ENCODE measurements at places on chromosomes 2 and 18. TPM values are rescaled to one million over a fixed set of nuclear protein-coding genes. Genes with fewer than 3 reads are reported as not detected.
A peak's percentile ranks its signal among the peaks of the same experiment; 100 is the strongest.

The HDAC4 gene
- 4.0 TPM for polyA plus RNA-seq

The POTEI gene
- polyA plus RNA-seq = 1.3 TPM

The SCLY gene
- 23.9 TPM for polyA plus RNA-seq

The TACR1 gene
- not detected for polyA plus RNA-seq

The L3MBTL4 gene
- polyA plus RNA-seq = not detected

The CHRNG gene
- polyA plus RNA-seq = not detected

The RNF144A gene
- 7.0 TPM for polyA plus RNA-seq

The HDHD2 gene
- 15.9 TPM for polyA plus RNA-seq

The TANC1 gene
- polyA plus RNA-seq = 0.03 TPM

The ARHGAP25 gene
- polyA plus RNA-seq = 7.7 TPM

- peak; percentile 70 for DNase-seq
These were observed 14.5 kb upstream of the ASPRV1 start for GRCh38 chr2:69975853-69976462.

- no peak for DNase-seq
These were observed 8.8 kb upstream of the PRLH start for GRCh38 chr2:237557633-237558015.

DNA sequence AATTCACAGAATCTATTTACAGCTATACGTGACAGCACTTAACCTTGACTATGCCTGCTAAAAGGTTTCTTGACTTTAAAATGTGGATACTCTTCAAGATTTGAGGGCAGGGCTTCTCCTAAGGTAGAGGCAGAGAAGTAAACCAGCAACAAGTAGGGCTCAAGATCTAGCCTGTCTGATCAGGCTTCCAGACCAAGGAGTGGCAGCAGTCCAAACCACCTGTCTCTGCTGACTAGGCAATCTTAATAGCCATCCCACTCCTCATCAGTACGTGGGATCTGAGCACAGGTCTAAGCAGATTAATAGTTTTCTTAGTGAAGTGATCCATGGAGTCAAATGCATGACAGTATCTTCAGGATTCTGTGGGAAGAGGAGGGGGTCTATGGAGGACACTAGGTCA lies 100.4 kb downstream of the GPD2 start:
- DNase-seq = no peak

GRCh38 chr2:650343-651310 lies 26.6 kb downstream of the TMEM18 start:
- no peak for DNase-seq

DNA sequence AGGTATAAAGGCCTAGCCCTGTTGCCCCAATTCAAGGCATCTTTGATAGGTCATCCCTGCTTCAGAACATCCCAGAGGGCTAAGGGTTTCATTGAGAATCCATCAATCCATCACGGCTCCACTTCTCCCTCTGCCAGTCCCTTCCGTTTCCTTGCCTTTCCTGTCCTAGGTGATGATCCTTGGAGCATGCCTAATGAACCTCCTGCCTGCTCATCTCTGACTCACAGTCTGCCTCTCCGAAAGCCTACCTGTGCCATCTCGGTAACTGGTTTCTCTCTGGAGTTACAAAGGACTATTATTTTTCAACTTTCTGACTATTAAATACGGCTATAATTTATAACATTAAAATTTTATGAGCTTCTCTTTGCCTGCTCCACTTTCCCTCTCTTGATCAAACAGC lies 36.7 kb upstream of the OSBPL6 start:
- no peak for DNase-seq

DNA sequence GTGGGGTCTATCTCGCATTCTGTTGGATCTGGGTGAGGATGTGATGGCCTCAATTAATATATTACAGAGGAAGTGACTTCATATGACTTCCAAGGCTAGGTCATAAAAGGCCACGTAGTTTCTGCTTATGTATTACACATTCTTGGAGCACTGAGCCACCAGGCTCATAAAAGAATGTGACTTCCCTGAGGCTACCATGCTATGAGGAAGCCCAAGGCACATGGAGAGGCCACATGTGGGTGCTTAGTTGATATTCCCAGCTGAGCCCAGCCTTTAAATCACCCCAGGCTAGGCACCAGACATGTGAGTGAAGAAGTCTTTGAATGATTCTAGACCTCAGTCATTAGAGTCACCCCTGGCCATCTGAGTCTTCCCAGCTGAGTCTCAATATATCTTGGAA lies 13.3 kb upstream of the REEP1 start:
- no peak for DNase-seq

- no peak for DNase-seq
These were observed 74.0 kb downstream of the NRXN1 start for GRCh38 chr2:50957896-50958295.

DNA sequence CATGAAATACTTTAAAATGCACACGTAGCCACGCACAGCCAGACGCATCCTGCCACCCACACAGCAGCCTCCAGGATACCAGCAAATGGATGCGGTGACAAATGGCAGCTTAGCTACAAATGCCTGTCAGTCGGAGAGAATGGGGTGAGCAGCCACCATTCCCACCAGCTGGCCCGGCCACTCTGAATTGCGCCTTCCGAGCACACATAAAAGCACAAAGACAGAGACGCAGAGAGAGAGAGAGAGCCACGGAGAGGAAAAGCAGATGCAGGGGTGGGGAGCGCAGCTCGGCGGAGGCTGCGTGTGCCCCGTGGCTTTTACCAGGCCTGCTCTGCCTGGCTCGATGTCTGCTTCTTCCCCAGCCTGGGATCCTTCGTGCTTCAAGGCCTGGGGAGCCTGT lies 4.1 kb downstream of the INHBB start:
- DNase-seq = no peak

DNA sequence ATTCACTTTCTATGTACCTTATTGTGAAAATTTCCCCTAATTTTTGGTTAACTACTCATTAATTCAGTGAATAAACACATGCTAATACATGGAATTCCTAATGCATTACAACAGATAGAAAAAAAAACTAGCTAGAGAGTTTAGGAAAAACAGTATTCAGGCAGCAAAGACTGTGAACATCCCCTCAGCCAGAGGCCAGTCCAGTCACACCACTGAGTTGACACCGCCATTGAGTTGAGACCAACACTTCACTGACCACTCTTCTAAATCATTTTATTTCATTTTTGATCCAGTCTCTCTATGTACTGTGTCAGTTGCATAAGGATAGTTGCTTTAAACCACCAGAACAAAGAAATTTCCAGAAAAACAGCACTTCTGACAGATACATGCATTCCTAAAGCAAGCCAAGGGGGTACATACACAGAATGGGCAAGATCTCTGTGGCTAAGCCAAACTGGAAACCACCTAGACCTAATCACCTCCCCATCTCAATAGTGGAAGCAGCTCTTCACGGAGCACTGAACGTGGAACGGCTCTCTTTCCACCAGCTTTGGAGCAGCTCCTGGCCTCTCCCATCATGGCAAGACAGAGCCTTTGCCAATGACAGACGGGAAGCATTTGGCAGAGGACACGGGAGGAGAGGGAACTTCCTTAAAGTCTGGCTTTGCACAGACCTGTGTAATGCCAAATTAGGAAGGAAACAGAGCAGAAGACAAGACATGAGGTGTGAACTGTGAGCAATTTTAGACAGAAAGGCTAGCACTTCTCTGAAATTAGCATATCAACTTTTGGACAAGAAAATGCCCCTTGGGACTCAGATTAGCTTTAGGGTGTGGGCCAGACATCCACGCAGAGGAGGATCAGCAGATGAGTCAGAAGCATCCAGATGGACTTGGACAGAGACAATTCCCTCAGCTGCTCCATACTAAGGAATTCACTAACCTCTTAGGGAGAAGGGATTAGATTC lies 36.4 kb downstream of the CACNB4 start:
- no peak for DNase-seq

GRCh38 chr2:206792645-206793044 lies 27.2 kb downstream of the FASTKD2 start:
- no peak for DNase-seq

DNA sequence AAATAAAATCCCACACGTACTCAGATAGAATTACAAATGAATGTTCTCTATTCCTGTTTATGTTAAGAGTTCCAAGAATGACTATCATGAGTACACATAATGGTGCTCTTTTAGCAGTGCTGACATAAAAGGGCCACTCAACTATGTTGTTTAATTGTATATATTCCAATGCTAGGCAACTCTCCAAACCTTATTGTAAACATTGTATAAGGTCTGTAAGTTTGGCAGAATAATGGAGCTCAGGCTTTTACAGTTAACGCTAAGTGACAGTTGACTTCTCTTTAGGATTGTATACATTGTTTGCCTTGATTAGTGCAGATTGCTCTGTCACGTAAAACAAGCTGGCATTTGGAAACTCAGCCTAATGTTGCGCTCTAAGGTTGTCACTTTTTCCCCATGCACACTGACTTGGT lies 20.8 kb downstream of the RBMS1 start:
- DNase-seq = no peak

- DNase-seq = no peak
These were observed 141.4 kb downstream of the BCL2 start for GRCh38 chr18:63177919-63178821.

GRCh38 chr18:12015416-12016062 lies 34.2 kb downstream of the IMPA2 start:
- no peak for DNase-seq

DNA sequence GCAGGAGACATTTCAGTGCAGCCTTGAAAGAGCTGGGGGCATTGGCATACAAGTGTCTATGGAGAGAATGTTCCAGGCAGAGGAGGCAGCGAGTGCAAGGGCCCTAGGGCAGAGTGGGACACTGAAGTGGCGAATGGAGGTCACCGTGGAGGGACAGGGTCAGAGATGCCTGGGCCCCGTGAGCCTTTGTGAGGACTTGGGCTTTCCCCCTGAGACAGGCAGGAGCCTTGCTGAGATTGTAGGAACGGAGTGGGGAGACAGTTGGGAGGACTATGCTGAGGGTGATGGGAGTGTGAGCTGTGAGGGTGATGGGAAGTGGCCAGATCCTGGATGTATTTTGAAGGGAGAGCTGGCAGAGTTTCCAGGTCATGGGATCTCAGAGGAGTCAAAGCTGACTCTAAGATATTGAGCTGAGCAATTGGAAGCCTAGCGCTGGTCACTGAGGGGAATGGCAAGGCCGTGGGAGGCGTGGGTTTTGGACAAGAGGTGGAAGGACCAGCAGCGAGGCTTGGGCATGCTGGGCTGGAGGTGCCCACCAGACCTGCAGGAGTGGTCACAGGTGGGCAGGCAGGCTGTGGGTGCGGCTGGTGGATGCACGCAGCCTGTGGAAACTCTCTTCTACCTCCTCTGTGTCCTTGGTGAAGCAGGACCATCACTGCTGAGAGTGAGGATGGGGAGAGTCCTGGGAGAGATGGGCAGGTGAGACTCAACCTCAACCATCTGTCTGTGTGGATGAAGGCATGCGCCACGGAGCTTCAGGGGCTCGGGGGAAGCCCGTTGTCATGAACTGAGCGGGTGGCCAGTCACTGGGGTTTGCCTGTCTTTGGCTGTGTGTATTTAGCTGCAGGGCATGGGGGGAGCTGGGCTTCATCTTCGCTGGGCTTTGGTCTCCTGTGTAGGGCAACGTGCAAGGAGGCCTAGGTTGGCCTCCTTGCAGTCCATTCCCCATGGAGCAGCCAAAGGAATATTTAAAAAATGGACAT lies 241.2 kb upstream of the HS6ST1 start:
- DNase-seq = no peak

GRCh38 chr18:31371989-31372388 lies 4.6 kb upstream of the DSG4 start:
- DNase-seq = no peak

DNA sequence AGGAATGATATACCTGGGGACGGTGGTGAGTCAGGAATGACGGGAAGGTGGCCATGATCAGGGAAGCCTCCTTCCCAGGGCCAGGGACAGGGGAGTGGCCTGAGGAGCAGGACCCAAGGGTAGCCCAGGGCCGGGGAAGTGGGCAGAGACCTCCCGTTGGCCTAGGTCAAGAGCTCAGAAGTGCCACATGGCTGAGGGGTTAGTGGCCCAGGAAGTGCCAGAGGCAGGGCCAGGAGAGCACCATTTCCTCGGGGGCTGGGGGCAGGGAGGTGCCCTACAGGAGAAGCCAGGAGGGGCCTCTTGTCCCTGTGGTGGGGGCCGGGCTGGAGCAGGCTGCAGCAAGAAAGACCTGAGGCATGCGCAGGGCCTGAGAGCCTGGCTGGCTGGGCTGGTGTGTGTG lies 152.3 kb upstream of the ZSWIM2 start:
- DNase-seq = no peak

DNA sequence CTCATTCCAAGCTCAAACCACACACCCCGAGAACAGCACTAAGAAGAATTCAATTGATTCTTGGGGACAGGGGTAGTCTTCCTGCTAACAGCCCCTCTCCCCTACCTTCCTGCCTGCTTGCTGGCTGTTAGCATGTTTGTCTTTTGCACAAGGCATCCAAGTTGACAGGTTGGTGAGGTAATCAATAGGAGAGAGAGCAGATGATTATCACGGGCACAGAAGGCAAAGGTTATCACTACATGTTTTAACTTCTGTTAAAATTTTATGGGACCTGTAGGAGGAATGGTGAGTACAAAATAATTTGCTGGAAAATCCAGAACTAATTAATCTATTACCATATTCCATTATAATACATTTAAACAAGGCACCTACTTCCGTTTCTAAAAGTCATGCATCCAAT lies 442.1 kb upstream of the TCF4 start:
- no peak for DNase-seq

GRCh38 chr2:105104208-105104731 lies 66.4 kb downstream of the MRPS9 start:
- DNase-seq = no peak

GRCh38 chr18:49071778-49072177 lies 121.0 kb upstream of the SMAD7 start:
- DNase-seq = no peak

DNA sequence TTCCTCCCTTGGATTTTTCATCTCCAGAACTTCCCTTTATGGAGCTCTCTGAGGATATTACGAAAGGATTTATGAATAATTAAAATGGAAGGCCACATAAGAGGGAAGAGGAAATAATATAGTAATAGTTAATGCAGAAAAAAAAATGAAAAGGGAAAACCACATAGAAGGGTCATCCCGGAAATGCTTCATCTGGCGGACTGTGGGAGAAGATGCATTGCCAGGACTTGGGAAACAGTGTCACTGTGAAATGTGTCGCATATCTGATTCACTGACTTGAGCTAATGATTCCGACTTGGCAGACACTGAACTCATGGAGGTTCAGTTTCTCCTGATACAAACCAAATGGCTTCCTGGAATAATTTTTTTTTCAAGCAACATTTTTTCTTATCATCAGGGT lies 129.9 kb upstream of the RMP24 start:
- no peak for DNase-seq
